ENCODE measurements at places on chromosomes 16 and 17.

- H3K27ac ChIP-seq = no peak overlapping the region
- no peaks in the 10 kb centered on the region for H3K4me1 ChIP-seq
- no peak overlapping the region for H3K4me3 ChIP-seq
These were observed 119.2 kb upstream of the PMFBP1 start for GRCh38 chr16:72291121-72291520.

DNA sequence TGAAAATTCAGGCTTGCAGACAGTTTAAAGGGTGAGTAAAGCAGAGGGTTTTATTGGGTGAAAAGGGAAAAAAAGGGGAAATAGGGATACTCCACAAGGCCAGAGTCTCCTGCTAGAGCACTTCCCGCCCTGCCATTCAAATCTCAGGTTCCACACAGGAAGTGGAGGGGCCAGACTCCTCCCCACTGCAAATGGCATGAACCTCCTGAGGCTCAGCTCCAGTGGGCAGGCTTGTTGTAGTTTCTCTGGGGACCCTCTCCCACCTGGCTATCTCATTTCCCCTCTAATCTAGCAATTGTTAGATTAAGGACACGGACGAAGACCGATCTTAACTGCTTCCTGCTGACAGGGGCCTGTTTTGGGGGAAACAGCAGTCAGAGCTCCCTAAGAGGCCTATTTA lies 43.4 kb downstream of the TAOK1 start:
- DNase-seq = no peak
- H3K4me3 ChIP-seq = no peak overlapping the region
- H3K27ac ChIP-seq = no peak overlapping the region
- peaks cover 12% of the 10 kb centered on the region for H3K4me1 ChIP-seq
- H3K36me3 ChIP-seq = peaks cover 3% of the 10 kb centered on the region

DNA sequence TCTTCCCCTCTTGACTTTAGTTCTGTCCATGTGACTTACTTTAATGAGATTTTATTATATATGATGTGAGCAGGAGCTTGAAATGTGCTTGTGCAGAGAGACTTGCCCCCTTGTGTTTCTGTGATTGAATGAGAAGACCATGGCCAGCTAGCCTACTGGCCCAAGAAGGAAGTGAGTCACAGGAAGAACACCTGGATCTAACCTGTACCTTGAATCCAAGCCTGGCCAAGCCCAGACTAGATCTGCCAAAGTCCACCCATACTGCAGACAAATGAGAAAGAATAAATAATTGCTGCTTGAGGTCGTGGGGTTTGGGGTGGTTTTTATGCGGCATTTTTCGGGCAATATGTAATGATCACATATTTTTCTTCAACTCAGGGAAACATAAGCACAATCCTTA lies 9.6 kb downstream of the ABCA10 start:
- no peak overlapping the region for H3K4me3 ChIP-seq
- H3K36me3 ChIP-seq = no peaks in the 10 kb centered on the region
- H3K27ac ChIP-seq = no peak overlapping the region
- DNase-seq = no peak
- no peaks in the 10 kb centered on the region for H3K27me3 ChIP-seq

DNA sequence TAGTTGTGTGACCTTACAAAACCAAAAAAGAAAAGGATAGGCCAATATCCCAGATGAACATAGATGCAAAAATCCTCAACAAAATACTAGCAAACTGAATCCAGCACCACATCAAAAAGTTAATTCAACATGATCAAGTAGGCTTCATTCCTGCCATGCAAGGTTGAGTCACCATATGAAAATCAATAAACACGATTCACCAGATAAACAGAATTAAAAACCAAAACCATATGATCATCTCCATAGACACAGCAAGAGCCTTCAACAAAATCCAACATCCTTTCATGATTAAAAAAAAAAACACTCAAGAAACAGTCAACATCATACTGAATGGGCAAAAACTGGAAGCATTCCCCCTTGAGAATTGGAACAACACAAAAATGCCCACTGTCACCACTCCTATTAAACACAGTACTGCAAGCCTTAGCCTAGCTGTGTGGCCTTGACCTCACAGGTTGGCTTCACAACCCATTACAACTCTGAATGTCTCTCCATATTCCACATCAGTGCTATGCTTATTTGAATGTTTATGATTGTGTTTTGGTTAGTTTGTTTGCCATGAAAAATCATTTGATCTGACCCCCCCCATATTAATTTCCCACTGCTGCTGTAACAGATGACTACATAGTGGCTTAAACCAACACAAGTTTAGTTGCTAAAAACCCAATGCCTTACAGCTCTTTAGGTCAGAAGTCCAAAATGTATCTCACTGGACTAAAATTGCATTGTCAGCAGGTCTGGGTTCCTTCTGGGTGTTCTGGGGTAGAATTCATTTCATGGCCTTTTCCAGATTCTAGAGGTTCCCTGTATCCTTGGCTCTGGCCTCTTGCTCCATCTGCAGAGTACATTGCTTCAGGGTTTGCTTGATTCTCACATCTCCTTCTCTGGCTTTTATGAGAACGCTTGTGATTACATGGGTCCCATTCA lies 257.1 kb upstream of the DYNLRB2 start:
- no peaks in the 10 kb centered on the region for H3K27me3 ChIP-seq
- DNase-seq = no peak
- no peak overlapping the region for H3K4me3 ChIP-seq

- peaks cover 8% of the 10 kb centered on the region for H3K36me3 ChIP-seq
- H3K27me3 ChIP-seq = no peaks in the 10 kb centered on the region
These were observed 1.2 kb downstream of the CDT1 start for GRCh38 chr16:88804552-88805339.

DNA sequence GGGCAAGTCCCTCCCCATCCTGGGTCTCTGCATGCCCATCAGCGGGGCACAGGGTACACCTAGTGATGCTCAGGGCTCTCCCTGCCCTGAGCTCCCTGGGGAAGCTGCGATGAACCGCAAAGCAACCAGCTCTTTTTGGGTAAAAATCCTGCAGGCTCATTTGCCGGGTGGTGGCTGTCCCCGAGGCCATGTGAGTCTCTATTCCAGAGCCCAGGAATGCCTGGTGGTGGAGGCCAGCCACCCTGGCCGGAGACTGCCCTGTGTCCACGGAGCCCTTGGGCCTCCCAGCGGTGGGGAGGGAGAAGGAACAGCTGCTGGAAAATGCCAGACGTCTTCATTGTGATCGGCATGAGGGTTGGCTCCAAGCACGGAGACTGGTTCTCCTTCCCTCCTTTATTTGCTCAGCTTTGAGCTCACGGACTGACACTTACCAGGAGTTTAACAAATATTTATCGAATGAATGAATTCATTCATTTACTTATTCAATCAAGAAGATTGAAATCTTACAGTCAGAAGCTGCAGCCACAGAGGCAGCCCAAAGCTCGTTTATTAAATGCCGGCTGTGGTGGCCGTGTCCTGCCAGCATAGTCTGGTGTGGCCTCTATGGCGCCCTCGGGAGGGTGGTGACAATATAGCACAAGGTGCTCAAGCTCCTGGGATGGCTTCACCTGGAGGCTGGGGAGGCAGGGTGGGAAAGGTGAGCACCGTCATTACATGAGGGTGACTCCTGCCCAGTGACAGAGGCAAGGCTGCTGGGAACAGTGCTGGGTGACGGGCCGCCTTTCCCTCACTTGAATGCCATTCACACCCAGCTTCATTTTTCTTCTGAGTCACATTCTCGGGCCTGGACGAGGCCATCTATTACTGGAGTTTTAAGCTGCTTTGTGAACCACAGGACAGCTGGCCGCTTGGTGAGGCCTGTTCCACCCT lies 31.1 kb upstream of the JPH3 start:
- no peaks in the 10 kb centered on the region for H3K4me1 ChIP-seq
- H3K27me3 ChIP-seq = peaks cover 2% of the 10 kb centered on the region
- no peak overlapping the region for H3K27ac ChIP-seq
- no peaks in the 10 kb centered on the region for H3K36me3 ChIP-seq

DNA sequence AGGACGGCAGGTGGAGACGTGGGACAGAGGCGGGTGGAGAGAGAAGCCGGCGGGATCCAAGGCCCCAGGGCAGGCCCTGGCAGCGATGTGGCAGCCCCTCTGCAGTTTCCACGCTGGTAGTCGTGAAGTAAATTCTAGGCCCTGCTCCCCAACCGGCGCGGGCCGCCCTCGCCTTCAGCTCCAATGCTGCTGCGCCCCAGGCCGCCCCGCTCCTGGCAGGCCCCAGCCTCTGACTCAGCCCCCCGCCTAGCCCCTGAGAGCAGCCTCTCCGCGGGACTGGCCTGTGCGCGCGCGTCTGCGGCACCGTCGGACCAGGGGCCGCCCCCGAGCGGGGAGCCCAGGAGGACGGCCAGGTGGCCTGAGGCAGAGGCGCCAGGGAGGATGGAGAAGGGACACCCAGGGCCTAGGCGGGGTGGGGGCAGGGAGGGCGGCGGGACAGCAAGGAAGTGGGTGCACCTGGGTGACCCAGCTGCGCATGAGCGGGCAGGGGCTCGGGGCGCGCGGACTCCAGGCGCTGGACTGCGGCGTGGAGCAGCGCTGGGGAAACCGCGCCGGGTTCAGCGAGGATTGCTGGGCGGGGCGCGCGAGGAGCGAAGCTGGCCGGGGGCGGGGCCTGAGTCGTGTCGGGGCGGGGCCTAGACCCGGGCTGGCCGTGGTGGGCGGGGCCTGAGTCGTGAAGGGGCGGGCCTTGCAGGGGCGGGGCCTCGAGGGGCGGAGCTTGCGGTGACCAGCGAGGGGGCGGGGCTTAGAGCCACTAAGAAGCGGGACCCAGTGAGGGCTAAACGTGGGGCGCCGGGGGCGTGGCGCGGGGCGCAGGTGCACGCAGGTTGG lies 29.6 kb downstream of the ZNF778 start:
- H3K36me3 ChIP-seq = no peaks in the 10 kb centered on the region
- peak overlapping the region; percentile 19 for H3K4me3 ChIP-seq
- H3K27ac ChIP-seq = no peak overlapping the region
- peaks cover 27% of the 10 kb centered on the region for H3K4me1 ChIP-seq
- H3K27me3 ChIP-seq = no peaks in the 10 kb centered on the region

GRCh38 chr16:974611-975261 lies 4.0 kb upstream of the LMF1 start:
- DNase-seq = no peak
- no peak overlapping the region for H3K4me3 ChIP-seq
- H3K4me1 ChIP-seq = peaks cover 24% of the 10 kb centered on the region
- no peaks in the 10 kb centered on the region for H3K36me3 ChIP-seq
- peaks cover 26% of the 10 kb centered on the region for H3K27me3 ChIP-seq
- no peak overlapping the region for H3K27ac ChIP-seq

DNA sequence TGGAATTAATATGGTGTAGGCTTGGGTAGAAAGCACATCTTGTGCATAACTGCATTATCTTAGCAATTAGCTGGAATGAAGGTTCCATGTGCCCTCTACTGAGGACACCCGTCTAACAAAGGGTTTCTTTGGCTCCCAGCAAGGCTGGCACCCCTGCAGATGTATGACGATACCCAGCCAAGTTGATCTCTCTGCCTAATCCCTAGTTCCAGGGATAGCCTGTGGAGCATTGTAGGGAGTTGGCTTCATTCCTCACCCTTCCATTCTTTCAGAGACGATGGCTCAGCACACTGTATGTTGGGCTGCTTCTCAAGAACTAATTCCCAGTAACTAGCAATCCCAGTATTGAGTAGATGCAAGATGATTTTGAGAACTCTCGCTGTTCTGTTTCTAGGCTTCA lies 182.5 kb downstream of the SNX29 start:
- H3K27me3 ChIP-seq = no peaks in the 10 kb centered on the region
- H3K4me3 ChIP-seq = no peak overlapping the region
- DNase-seq = no peak
- no peaks in the 10 kb centered on the region for H3K4me1 ChIP-seq

- H3K4me3 ChIP-seq = no peak overlapping the region
- no peaks in the 10 kb centered on the region for H3K36me3 ChIP-seq
- no peaks in the 10 kb centered on the region for H3K4me1 ChIP-seq
- H3K27me3 ChIP-seq = no peaks in the 10 kb centered on the region
- DNase-seq = no peak
- no peak overlapping the region for H3K27ac ChIP-seq
These were observed 19.8 kb upstream of the TEKT3 start for GRCh38 chr17:15361151-15361550.

DNA sequence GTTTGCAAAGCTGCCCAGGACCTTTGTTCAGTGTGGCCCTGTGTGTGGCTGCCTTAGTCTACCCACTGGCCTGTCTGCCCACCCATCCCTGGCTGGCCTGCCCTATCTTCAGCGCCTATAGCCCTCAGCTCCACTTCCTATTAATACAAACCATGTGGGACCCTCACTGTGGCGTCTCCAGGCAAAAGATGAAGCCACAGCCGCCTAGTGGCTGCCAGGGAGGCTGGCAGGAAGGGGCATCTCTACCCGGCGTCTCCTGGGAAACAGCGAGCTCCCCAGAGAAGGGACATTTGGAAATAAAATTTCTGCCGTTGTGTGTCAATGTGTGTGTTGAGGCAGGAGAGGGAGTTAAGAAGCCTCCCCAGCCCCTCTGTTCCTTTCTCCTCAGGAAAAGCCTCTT lies 31.5 kb downstream of the NEUROD2 start:
- no peak for DNase-seq
- H3K4me1 ChIP-seq = no peaks in the 10 kb centered on the region
- H3K4me3 ChIP-seq = no peak overlapping the region
- no peak overlapping the region for H3K27ac ChIP-seq
- no peaks in the 10 kb centered on the region for H3K27me3 ChIP-seq
- H3K36me3 ChIP-seq = no peaks in the 10 kb centered on the region

- peaks cover 56% of the 10 kb centered on the region for H3K36me3 ChIP-seq
- H3K4me1 ChIP-seq = no peaks in the 10 kb centered on the region
- H3K27ac ChIP-seq = no peak overlapping the region
These were observed 80.6 kb downstream of the OR1D5 start for GRCh38 chr17:2982854-2983253.

- DNase-seq = no peak
- no peaks in the 10 kb centered on the region for H3K4me1 ChIP-seq
- H3K36me3 ChIP-seq = peaks cover 42% of the 10 kb centered on the region
- H3K4me3 ChIP-seq = no peak overlapping the region
- no peaks in the 10 kb centered on the region for H3K27me3 ChIP-seq
These were observed 35.5 kb downstream of the ADCY7 start for GRCh38 chr16:50301626-50302471.

GRCh38 chr17:39810939-39811728 lies 53.0 kb downstream of the IKZF3 start:
- H3K36me3 ChIP-seq = no peaks in the 10 kb centered on the region
- no peak for DNase-seq
- no peaks in the 10 kb centered on the region for H3K27me3 ChIP-seq
- H3K4me3 ChIP-seq = no peak overlapping the region
- H3K4me1 ChIP-seq = peaks cover 38% of the 10 kb centered on the region

GRCh38 chr16:102060-102855 lies 24.2 kb downstream of the MPG start:
- H3K27ac ChIP-seq = no peak overlapping the region
- peaks cover 2% of the 10 kb centered on the region for H3K36me3 ChIP-seq
- no peak overlapping the region for H3K4me3 ChIP-seq
